ENCODE measurements at places on chromosomes 5 and 9.

- DNase-seq: no peak
Measured at GRCh38 chr9:121700832-121701419, 49.5 kb downstream of the DAB2IP start.

DNA sequence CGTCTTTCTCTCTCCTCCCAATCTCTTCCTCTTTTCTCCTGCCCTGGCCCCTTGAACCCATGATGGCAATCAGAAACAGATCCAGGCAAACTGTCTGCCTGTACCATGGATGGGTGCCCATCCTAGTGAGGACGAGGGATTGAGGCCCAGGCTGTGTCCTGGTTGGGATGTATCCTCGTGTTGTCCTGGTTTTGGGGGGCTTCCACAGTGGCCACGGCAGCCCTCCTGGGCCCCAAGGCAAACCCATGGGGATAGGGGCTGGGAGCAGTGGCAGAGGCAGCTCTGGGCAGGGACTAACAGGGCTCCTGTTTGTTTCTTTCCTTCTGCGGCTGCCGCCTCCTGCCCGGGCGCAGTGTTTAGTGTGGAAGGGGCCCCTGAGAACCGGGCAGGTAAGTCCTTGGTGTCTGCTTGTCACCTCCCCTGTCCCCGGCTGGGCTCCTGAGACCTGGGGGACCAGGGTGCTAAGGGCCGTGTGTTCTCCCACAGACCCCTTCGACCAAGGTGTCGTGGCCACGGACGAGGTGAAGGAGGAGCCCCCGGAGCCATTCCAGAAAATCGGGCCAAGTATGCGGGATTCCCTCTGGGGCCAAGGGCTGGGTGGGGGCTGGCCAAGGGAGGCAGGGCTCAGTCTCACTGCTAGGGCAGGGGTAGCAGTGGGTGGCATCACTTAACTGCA, 70.0 kb downstream of the AMBP start:
- no peak for DNase-seq

- no peak for DNase-seq
Measured at GRCh38 chr5:35096216-35096615, 48.5 kb upstream of the AGXT2 start.

DNA sequence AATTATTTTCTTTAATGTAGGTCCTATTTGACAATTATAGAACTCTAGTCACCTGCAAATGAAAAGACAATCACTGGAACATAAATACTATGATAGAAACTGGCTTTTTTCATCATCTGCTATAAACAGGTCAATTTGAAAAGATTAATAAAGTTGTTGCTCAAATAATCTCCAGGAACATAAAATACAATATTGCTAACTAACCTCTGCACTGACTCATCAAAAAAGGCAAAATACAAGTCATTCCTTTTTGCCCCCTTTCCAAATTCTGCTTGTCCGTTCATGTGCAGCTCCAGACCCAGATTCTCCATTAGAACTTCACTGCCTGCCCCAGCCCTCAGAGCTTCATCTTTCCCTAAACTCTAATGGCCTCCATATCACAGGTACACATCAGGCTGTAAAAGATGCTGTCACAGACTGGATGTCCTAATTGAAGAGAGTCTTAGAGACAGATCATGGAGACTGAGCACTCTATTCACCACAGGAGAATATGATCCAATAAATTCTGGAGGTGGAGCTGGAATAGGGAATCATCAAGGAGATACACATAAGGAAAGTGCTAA, 1.6 kb downstream of the DCTN4 start:
- DNase-seq: no peak

- DNase-seq: no peak
Measured at GRCh38 chr5:144421411-144421810, 250.7 kb downstream of the KCTD16 start.

- DNase-seq: no peak
Measured at GRCh38 chr5:77140350-77140749, 53.3 kb upstream of the ZBED3 start.
